ENCODE measurements at places on chromosomes 7 and 10.

- DNase-seq, result no peak
These were observed 11.7 kb upstream of the CPA4 start for GRCh38 chr7:130281260-130281659.

DNA sequence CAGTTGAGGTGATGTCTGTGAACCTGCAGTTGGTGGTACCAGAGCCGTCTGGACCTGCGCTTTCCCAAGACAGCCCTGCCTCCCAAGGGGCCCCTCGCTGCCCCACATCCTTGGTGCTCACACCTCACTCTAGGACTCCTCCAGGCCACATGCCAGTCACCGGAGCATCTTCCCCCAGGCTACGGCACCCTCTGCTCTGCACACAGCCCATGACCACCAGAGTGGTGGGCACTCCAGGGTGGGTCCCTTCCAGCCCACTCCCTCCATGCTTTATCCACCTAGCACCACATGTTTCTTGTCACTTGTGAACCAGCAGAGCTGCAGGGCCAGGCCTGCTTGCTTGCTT, 183.7 kb upstream of the SH2B2 start:
- no peak for DNase-seq

- DNase-seq, result no peak
These were observed 23.5 kb upstream of the SAMD9L start for GRCh38 chr7:93171606-93172226.

- peak; percentile 91 for DNase-seq
These were observed 104.1 kb downstream of the EVX1 start for GRCh38 chr7:27346531-27347275.

DNA sequence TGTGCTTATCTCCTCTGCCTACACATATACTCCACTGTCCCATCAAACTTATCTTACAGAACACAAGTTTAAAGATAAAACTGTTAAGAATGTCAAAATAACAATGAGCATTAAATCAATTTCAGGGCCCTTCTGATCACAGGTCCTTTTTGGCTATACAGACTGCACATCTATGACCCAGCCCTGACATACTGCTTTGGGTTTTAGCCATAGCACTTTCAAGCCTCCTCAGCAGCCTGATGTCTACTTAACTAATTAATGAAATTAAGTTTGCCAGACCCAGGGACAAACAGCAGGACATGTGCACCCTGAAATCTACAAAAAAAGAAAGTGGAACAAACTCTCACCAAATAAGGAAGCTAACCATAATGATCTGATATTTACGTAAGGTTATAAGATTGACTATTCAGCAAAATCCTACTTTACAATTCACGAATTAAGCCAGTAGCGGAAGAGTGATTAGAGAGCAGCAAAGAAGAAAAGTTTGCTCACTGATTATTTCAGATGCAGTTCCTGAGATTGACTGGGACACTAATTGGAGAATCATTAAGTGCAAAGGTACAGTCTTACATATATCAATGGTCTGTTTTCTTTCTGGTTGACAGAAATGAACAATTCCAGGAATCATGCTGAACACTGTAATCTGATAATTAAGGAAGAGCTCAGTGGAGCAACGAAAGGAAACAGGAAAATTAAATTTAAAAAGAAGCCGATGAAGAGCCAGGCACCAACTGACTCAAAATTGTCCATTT, 669.3 kb upstream of the LRRN3 start:
- no peak for DNase-seq

DNA sequence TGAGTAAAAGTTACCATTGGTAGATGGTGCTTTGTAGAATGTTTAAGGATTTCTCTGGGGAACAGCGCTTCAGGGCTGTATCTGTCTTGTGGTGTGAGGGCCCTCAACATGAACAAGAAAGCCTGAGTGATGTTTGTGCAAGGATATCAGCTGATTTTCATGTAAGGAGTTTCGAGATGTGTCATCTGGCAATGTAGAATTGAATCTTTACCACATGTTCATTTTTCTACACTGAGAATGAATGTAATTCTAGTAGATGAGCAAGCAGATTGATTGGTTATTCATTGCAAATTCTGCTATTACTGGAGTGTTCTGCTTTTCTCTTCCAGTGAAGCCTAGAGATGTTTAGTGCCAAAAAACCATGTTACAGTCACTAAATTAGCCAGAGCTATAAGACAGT, 87.7 kb downstream of the ST7 start:
- DNase-seq, result no peak

GRCh38 chr10:50805981-50806622, 66.4 kb downstream of the ASAH2B start:
- no peak for DNase-seq

All from ACHN (cell line).